Mesangial cell (primary cell): ENCODE measurements at places on chromosomes 5 and 9. TPM values are rescaled to one million over a fixed set of nuclear protein-coding genes. Genes with fewer than 3 reads are reported as not detected.

ENC1 gene
- total RNA-seq = 120 and 167 TPM in 2 replicates

PFN3 gene
- not detected in 2 replicates for total RNA-seq

FAM114A2 gene
- total RNA-seq = 10.4 and 15.6 TPM in 2 replicates

MRPS30 gene
- total RNA-seq = 60.0 and 64.3 TPM in 2 replicates

PDLIM7 gene
- total RNA-seq = 678 and 721 TPM in 2 replicates

SPRY4 gene
- total RNA-seq = 17.3 and 18.5 TPM in 2 replicates

PTPN3 gene
- 11.4 and 19.0 TPM in 2 replicates for total RNA-seq

OXCT1 gene
- total RNA-seq = 15.1 and 24.9 TPM in 2 replicates

RLN2 gene
- 1.0 and 2.3 TPM in 2 replicates for total RNA-seq

SLC36A3 gene
- total RNA-seq = not detected in 2 replicates

EGFLAM gene
- total RNA-seq = 0.33 and 2.2 TPM in 2 replicates

TNFSF8 gene
- not detected in 2 replicates for total RNA-seq

TRUB2 gene
- total RNA-seq = 16.6 and 17.2 TPM in 2 replicates
